Thoracic aorta (tissue), 2 donors: ENCODE measurements at places on chromosomes 2 and 18. TPM values are rescaled to one million over a fixed set of nuclear protein-coding genes. Genes with fewer than 3 reads are reported as not detected.

DNA sequence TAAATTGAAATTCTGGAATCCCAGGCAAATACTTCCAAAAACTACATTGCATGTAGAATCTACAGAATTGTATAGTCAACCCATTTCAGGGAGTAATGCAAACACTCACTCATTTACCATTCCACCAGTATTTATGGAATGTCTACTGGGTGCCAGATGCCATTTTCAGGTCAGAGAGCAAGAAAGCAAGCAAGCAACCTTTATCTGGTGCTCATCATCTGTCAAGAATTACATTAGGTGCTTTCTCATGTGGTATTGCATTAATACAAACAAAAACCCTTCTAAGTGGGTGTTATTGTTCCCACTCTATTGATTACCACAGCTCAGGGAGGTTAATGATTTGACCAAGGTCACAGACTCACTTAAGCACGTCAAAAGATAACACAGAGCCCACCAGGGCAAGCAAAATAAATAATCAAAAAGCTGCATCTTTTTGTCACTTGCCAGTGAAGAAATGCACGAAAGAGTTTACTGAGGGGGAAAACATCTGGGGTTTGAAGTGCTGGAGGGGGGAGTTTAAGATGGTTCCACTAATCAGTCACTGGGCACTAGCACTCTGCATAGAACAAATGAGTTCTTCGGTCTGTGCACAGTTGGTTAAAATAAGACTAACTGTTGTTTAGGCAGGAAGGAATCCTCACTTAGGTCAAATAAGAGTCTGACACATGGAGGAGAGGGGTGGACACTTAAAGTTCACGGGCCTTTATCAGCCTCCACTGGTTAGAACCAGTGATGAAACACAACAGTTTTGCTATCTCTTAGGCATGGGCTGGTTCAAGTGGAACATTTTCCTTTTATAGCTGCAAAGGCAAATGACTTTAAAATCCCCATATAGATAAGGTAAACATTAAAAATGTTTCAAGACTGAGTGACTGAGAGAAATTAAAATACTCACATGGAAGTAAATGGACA lies 208.8 kb downstream of the CDH2 start:
- DNase-seq, result no peak

GRCh38 chr2:20593072-20594034 lies 57.5 kb downstream of the HS1BP3 start:
- no peak for DNase-seq

DNA sequence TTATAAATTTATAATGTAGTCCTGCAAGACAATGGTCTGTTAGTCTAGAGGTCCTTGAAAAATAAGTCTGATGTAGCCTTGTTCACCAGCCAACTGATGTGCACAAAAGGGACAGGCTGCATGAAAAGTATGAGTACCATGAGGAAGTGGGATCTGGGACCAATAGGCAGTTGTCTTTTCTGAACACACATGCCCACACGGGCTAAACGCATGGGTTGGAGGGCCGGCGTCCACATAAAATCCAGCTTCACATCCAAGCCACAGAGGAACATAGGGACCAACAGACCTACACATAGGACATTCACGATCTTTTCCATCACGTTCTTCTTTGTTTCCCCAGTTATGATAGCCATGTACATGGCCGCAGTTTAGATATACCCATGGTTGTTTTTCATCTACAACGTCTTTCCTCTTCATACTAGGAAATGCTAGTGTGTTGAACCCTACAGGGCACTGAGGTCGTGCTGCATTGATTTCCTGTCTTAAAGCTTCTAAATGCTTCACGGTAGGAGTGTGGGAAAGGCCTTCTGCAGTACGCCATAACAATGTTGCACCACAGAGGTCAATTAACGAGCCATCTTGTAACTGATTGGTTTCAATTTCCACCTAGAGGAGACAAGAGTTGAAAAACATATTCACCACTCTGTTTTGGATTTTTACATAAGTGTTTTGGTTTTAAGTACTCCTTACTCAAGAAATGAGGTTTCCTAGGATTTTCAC lies 49.4 kb downstream of the PELI1 start:
- no peak for DNase-seq

The OTX1 gene
- total RNA-seq, result not detected

The SRSF7 gene
- 97.5 TPM for total RNA-seq

- no peak for DNase-seq
Observed at GRCh38 chr2:193584522-193584938, 1389.8 kb upstream of the TMEFF2 start.

The CCDC68 gene
- total RNA-seq, result 18.4 TPM
